ENCODE measurements at places on chromosomes 13 and 19. TPM values are rescaled to one million over a fixed set of nuclear protein-coding genes. Genes with fewer than 3 reads are reported as not detected.
A peak's percentile ranks its signal among the peaks of the same experiment; 100 is the strongest.

GRCh38 chr13:110581506-110582185 lies 20.1 kb upstream of the RAB20 start:
- no peaks in the 10 kb centered on the region for H3K4me1 ChIP-seq
- H3K27me3 ChIP-seq = no peaks in the 10 kb centered on the region
- H3K4me3 ChIP-seq = no peak overlapping the region
- H3K27ac ChIP-seq = no peak overlapping the region
- H3K36me3 ChIP-seq = no peaks in the 10 kb centered on the region

DNA sequence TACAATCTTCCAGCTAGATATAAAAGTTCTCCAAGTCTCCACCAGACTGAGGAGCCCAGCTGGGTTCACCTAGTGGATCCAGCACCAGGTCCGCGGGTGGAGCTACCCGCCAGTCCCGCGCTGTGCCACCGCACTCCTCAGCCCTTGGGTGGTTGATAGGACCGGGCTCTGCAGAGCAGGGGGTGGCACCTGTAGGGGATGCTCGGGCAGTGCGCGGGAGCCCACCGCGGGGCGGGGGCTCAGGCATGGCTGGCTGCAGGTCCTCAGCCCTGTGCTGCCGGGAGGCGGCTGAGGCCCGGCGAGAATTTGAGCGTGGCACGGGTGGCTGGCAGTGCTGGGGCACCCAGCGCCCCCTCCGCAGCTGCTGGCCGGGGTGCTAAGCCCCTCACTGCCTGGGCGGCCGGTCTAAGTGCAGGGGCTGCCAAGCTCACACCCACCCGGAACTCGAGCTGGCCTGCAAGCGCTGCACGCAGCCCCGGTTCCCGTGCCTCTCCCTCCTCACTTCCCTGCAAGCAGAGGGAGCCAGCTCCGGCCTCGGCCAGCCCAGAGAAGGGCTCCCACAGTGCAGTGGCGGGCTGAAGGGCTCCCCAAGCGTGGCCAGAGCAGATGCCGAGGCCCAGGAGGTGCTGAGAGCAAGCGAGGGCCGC lies 542.8 kb upstream of the PCDH9 start:
- H3K27me3 ChIP-seq = no peaks in the 10 kb centered on the region
- DNase-seq = no peak
- no peak overlapping the region for H3K4me3 ChIP-seq
- H3K4me1 ChIP-seq = no peaks in the 10 kb centered on the region
- no peaks in the 10 kb centered on the region for H3K36me3 ChIP-seq
- H3K27ac ChIP-seq = no peak overlapping the region

- H3K36me3 ChIP-seq = peaks cover 4% of the 10 kb centered on the region
- no peak for DNase-seq
- H3K4me3 ChIP-seq = no peak overlapping the region
- no peaks in the 10 kb centered on the region for H3K4me1 ChIP-seq
Measured at GRCh38 chr19:5120321-5120720, 151.4 kb downstream of the KDM4B start.

PABPC3 gene
- 0.26 TPM for total RNA-seq

GRCh38 chr13:106464076-106464475 lies 71.4 kb downstream of the EFNB2 start:
- H3K27me3 ChIP-seq = no peaks in the 10 kb centered on the region
- no peak overlapping the region for H3K27ac ChIP-seq
- H3K4me3 ChIP-seq = no peak overlapping the region
- no peaks in the 10 kb centered on the region for H3K36me3 ChIP-seq
- H3K4me1 ChIP-seq = no peaks in the 10 kb centered on the region
- DNase-seq = no peak

CALR3 gene
- total RNA-seq = not detected

- DNase-seq = peak; percentile 87
- H3K27ac ChIP-seq = no peak within 1 kb of the TSS
- H3K4me3 ChIP-seq = no peak within 1 kb of the TSS
- H3K27me3 ChIP-seq = no peaks in the 10 kb centered on the region
- H3K36me3 ChIP-seq = no peaks in the 10 kb centered on the region
Measured at GRCh38 chr19:15640294-15640903, at the start of gene CYP4F3. CYP4F3 (plus strand) TSS chr19:15640897; CDS start chr19:15641416, 519 bp downstream.

- peaks cover 3% of the 10 kb centered on the region for H3K4me1 ChIP-seq
- no peak overlapping the region for H3K27ac ChIP-seq
- no peak overlapping the region for H3K4me3 ChIP-seq
- no peaks in the 10 kb centered on the region for H3K27me3 ChIP-seq
Measured at GRCh38 chr13:110760611-110761010, 47.1 kb downstream of the ING1 start.

All from PC-3 (cell line).